ENCODE measurements at places on chromosomes 12 and 14. TPM values are rescaled to one million over a fixed set of nuclear protein-coding genes. Genes with fewer than 3 reads are reported as not detected.

Gene ADCY6
- total RNA-seq = 15.8 TPM

Gene RNASE4
- 7.1 TPM for total RNA-seq

Gene SOAT2
- total RNA-seq = 0.40 TPM

Gene PIANP
- 0.97 TPM for total RNA-seq

Gene CMA1
- total RNA-seq = not detected

Gene TAS2R8
- total RNA-seq = not detected

Gene ESPL1
- total RNA-seq = 21.4 TPM

Gene PLA2G1B
- total RNA-seq = not detected

Gene PLCZ1
- not detected for total RNA-seq

Gene KCNK13
- total RNA-seq = 0.17 TPM

Gene FLVCR2
- total RNA-seq = 5.4 TPM

Gene INTS13
- 23.8 TPM for total RNA-seq

Gene ST8SIA1
- not detected for total RNA-seq

Gene TRHDE
- 0.14 TPM for total RNA-seq

Gene TAS2R9
- total RNA-seq = not detected

Gene HOTAIR
- total RNA-seq = 0.38 TPM

Gene TTLL5
- 13.7 TPM for total RNA-seq

Gene TAS2R13
- not detected for total RNA-seq

Gene MMP17
- 10.1 TPM for total RNA-seq

Gene DGKA
- total RNA-seq = 17.0 TPM

Gene ITPR2
- 3.3 TPM for total RNA-seq

Gene ACAD10
- 9.9 TPM for total RNA-seq

Gene PTCSC3
- total RNA-seq = not detected

Gene DYNLL1
- total RNA-seq = 676 TPM

Gene EIF2S3B
- 0.29 TPM for total RNA-seq

Gene SIX6
- not detected for total RNA-seq

Gene SERPINA9
- not detected for total RNA-seq

Gene SERPINA12
- not detected for total RNA-seq

Gene SLC25A47
- total RNA-seq = not detected

Gene KRT78
- total RNA-seq = not detected

Gene CD163
- total RNA-seq = 0.15 TPM

Gene FLRT2
- total RNA-seq = 3.9 TPM

Gene NPFF
- not detected for total RNA-seq

Gene TOMM20L
- total RNA-seq = not detected

Gene PPP4R3A
- total RNA-seq = 75.2 TPM

Gene SLC10A1
- total RNA-seq = not detected

Gene PLEKHG7
- not detected for total RNA-seq

Gene CAPZA3
- not detected for total RNA-seq

Gene AMHR2
- 0.75 TPM for total RNA-seq

Gene TAS2R31
- total RNA-seq = not detected

Gene RBP5
- not detected for total RNA-seq

Gene PRPH
- 2.1 TPM for total RNA-seq

Gene TARBP2
- total RNA-seq = 43.1 TPM

Gene TRPV4
- 0.09 TPM for total RNA-seq

Gene CIROP
- total RNA-seq = not detected

Gene AMN
- total RNA-seq = 0.39 TPM

Gene RSRC2
- total RNA-seq = 54.9 TPM

Gene ITGA7
- total RNA-seq = 1.6 TPM
